Globus pallidus (tissue), 1 donor: ENCODE measurements at places on chromosomes 5 and 9.

DNA sequence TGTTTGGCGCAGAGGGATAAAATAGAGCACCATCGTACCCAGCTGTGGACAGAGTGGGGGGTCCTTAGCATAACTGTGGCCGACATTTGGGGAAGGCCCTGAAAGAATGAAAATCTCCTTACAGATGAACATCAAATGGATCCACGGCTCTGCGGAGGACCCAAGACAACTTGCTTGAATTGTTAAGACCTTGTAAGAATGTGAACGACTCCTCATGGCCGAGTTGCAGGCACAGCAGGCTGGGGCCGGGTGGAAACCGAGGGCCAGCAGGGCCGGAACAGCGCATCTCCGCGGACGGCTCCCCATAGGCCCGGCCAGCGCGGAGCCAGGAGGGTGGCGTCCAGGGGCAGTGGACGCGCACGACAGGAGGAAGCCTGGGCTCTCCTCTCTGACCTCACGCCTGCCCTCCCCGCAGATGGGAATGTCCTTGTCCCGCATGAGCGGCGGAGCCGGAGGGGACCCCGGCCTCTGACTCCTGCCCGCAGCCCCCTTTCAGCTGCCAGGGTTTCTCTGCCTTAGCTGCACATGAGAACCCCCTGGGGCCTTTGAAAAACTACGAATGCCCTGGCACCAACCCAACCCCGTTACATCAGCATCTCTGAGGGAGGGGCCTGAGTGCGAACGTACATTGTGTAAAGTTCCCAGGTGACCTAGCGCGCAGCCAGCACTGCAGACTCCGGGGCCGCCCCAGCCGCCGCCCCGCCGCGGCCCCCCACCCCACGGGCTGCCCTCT, 36.2 kb upstream of the PTCH1 start:
- DNase-seq = no peak

DNA sequence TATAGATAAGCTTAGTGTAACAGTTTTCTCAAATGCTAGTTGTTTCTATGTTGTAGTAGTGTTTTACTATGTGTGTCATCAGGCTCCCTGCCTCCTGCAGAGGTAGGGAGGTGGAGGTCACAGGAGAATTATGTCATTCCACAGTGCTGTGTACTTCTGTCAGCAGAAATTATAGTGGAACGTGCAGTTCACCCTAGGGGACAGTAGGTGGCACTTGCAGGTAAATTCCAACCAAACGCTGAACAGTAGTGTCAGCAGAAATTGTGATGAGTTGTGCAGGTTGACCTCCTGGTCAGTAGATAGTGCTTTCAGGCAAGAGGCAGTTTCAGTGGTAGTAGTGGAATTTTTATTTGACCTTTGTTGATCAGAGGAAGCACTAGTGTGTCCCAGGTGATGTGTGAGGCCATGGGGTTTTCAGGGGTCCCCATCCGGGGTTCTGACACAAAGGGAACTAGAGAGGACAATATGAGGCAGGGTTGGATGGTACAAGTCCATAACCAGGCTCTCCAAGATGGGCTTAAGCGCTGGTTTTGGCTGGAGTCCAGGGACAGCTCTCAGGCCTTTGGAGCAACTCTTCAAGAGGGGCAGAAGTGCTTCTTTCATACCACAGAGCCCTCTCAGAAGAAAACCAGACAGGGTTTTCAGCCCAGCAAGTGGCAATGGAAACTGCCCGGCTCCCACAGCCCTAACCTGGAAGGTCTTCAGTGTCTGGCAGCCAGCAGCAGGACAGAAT, 402.9 kb downstream of the CYLC2 start:
- peak; percentile 37 for DNase-seq

DNA sequence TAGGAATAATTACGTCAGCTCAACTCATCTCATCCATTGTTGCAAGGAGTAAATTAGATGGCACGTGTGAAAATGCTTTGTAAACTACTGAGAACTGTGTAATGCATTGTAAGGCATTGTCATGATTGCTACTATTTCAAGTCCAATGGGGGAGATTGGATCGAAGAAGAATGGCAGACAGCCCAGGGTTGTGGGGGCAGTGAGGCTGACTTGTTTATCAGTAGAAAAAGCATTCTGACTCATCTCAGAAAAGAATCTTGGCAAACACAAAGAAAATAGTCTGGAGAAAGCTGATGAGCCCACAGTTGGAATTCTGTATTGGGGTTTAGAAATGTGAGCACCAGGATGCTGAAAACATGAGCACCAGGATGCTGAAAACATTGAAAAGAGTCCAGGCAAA, 28.0 kb upstream of the DAP start:
- no peak for DNase-seq

- no peak for DNase-seq
These were observed 17.9 kb upstream of the ASS1 start for GRCh38 chr9:130426883-130427282.

- no peak for DNase-seq
These were observed 27.2 kb downstream of the RECK start for GRCh38 chr9:36063804-36064447.

- no peak for DNase-seq
These were observed 133.3 kb upstream of the IFNE start for GRCh38 chr9:21615446-21615845.

GRCh38 chr9:132141948-132142594, 19.8 kb upstream of the NTNG2 start:
- DNase-seq = no peak

DNA sequence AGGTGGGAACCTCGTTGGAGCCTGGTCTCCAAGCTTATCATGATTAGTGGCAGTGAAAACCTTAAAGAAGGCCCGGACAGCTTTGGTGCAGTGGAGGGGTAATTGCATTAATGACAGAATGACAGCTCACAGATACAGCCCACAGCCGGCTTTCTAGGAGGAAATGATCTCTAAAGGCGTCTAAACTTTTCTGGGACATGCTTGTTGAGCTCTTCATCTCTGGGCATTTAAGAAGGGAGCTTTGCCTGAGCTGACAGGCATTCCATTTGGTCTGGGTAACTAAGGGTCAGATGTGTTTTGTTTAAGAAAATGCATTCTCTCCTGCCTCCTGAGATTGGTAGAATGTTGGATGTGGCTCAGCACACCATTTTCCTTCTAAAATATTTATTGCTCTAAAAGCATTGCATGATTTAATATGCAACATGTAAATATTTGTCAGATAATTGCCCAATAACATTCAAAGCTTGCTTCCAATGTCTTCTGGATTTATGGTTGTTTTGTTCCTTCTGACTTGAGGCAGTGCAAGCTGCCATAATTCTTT, 4.0 kb downstream of the ANKRD33B start:
- DNase-seq = no peak

- DNase-seq = no peak
These were observed 25.6 kb downstream of the ANKRD55 start for GRCh38 chr5:56207537-56207936.

GRCh38 chr5:107402434-107403227, 268.1 kb downstream of the EFNA5 start:
- peak; percentile 7 for DNase-seq

GRCh38 chr5:112025757-112026156, 268.8 kb upstream of the NREP start:
- DNase-seq = no peak

DNA sequence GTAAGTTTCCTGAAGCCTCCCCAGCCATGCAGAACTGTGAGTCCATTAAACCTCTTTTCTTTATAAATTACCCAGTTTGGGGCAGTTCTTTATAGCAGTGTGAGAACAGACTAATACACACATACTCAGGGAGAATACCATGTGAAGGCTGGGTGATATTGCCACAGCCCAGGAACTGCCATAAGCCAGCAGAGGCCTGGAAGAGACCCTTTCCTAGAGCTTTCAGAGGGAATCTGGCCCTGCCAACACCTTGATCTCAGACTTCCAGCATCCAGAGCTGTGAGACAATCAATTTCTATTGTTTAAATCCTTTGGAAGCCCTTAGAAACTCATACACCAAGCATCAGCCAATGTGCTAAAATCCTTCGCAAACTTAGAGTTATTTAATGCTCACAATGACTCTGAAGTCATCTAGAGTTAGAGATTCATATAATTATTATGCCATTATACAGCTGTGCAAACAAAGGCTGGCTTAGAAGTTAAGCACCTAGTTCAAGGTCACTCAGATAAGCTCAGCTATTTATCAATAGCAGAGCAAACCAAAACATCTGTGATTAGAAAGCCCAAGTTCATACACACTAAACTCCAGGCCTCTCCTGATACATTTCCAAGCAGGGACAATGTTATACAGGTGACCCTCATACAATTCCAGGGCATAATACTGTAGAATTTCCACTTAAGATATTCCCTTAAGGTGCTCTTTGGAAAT, 531.8 kb upstream of the DAP start:
- DNase-seq = no peak

GRCh38 chr5:151953833-151954232, 29.2 kb upstream of the GLRA1 start:
- no peak for DNase-seq

- DNase-seq = no peak
These were observed 59.5 kb downstream of the RORB start for GRCh38 chr9:74556685-74557084.

DNA sequence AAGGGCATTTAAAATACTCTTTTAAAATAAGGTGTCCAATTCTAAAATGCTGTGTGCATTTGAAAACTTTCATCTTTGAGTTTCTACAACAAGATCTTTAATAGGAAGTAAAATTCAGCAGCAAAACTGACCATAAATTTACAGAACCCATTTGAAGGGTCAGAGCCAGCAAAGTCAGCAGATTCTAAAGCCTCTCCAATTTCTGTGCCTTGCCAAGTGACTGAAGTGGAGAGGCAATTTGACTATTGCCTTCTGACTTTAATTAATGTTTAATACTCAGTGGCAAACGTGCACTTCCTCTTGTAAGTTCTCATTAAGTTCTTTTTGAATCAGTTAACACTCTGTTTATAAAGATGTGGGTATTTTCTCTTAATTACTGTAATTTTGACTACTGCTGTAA, 155.2 kb downstream of the BAAT start:
- no peak for DNase-seq

DNA sequence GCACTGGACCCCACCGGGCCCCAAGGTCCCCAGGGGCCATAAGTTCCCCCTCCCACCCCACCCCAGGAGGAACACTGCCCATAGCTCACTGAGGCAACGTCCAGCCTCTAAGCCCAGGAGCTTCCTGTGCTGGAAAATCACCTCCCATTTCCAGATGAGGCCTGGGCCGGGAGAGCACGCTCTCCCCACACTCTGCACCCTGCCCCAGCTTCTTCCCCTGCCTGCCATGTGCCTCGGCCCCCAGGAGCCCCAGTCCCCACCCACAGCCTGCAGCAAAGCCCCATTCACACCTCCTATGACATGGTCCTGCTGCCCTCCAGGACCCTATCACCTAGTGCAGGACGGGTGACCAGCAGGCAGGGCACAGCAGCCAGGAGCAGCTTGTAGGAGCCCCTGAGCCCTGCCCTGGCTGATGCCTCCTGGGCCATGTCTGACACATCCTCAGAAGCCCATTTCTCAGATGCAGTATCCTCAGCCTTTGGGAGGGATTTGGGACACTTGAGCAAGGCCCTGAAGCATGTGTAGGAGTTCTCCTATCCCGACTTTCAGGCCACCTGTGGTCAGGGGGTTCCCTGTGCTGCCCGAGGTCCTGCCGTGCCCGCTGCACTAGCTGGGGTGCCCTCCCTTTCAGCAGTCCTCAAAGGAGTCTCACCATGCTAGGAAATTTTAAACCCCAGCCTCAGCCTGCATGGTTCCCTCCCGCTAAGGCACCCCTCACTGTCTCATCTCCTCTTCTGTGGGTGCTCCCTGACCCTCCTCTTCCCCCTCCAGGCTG, 119.4 kb upstream of the FOXD4L5 start:
- no peak for DNase-seq

GRCh38 chr9:121861501-121862180, 210.2 kb downstream of the DAB2IP start:
- DNase-seq = peak; percentile 65

DNA sequence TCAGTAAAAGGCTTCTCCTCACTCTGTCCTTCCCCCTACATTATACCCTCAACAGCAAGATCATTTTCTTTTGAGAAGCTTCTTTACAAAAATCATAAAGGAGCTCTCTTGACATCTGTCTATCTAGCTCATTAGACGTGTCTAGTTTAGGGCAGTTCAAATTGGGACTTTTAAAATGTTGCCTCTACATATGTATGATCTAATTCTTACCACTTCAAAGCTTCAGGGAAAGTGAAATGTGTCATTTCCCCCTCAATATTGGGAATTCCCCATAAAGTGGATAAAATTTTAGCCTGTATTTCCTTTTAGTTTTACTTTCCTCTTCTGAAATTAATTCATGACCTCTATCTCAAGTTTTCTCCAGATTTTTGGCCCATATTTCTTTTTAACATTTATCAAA, 323.7 kb downstream of the ARRDC3 start:
- DNase-seq = no peak

GRCh38 chr5:177351392-177352329, at the start of gene LMAN2:
Gene LMAN2 (minus strand): TSS chr5:177351668. CDS start chr5:177351647, 21 bp downstream.
- DNase-seq = peak; percentile 95

DNA sequence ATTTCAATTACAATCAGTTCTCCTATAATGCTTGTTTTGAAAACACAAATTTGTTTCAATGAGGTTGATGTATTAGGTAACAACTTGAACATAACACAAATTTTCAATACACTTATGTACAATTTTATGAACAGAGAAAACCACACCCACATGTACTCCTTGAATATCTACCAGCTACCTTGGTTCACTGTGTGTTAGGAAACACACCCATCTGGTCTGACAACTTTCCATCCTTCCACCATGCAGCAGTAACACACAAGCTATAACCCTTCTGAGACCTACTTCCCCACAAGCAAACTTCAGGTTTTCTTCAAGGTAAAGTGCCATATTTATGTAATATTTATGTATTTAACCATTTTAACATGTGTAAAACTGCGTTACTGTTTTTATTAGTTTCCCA, 36.4 kb upstream of the UBQLN1 start:
- DNase-seq = no peak

GRCh38 chr9:1522219-1522767, 472.1 kb downstream of the DMRT2 start:
- no peak for DNase-seq

GRCh38 chr5:113053511-113053995, 77.0 kb downstream of the DCP2 start:
- no peak for DNase-seq

DNA sequence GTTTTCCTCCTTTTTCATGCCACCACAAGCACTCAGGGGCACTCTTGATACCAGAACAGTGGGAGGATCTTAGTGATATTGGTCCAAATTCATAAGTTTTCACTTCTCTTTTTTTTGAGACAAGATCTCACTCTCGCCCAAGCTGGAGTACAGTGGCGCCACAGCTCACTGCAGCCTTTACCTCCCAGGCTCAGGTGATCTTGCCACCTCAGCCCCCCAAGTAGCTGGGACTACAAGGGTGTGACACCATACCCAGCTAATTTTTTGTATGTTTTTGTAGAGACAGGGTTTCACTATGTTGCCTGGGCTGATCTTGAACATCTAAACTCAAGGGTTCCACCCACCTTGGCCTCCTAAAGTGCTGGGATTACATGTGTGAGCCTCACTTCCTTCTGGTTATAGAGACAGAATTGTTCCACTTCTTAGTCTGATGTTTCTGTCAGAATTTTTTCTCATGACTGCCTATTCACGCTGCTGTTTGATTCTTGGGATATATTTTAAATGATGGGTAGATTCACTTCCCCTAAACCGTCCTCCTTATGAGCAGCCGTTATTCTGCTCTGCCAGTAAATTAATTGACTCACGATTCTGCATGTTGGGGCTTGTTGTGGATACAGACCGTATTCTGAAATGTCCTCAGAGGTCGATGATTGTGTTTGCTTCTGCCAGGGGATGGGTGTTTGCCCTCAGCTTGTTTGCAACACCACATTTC, 30.8 kb downstream of the MTAP start:
- DNase-seq = no peak

- DNase-seq = no peak
These were observed 129.5 kb downstream of the TTLL11 start for GRCh38 chr9:121963528-121963995.

- no peak for DNase-seq
These were observed 266.3 kb downstream of the SEC61B start for GRCh38 chr9:99488131-99489059.
